ENCODE measurements at places on chromosomes 3 and 15. TPM values are rescaled to one million over a fixed set of nuclear protein-coding genes. Genes with fewer than 3 reads are reported as not detected.

GRCh38 chr3:188680189-188680588 is 491.6 kb upstream of the TPRG1 start:
- DNase-seq, result no peak

The CCR9 gene
- total RNA-seq, result not detected

The CHL1 gene
- not detected for total RNA-seq

The TMEM40 gene
- total RNA-seq, result not detected

DNA sequence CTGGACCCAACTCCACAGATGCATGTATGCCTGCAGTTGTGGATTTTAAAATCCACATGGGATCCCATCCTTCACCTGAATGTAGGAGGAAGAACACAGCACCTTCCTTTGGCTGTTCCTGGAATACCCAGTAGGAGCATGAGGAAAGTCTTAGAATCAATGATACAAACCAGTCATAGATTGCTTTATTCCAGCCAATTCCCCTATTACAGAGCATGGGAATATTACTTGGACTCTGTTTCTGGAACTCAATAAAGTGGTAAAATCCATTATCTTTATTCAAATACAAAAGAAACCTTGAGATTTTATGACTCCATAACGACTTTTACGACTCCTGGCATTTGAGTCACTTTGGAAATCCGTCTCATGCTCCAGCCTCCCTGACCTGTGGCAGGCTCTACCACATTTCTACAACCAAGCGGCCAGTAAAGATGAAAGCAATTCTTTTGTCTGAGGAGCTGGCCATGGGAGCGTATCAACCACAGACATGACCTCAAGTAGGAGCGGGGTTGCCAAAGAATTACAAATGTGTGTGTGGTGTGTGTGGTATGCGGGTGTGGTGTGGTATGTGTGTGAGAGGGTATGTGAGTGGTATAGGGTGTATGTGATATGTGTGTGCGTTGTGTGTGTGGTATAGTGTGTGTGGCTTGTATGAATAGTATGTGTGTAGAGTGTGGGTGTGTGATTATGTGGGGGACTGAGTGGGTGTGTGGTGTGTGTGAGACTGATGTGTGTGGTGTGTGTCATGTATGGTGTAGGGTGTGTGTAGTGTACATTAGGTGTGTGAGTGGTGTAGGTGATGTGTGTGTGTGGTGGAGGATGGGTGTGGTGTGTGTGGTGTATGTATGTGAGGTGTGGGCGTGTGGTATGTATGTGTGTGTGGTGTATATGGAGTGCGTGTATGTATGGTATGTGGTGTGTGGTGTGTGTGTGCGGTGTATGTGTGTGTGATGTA is 40.0 kb downstream of the ARRDC4 start:
- DNase-seq, result no peak

The HGD gene
- not detected for total RNA-seq

The NAA50 gene
- total RNA-seq, result 298 TPM

The GALNT15 gene
- total RNA-seq, result 18.8 TPM

GRCh38 chr3:71784201-71784913 is 591 bp downstream of the PROK2 start:
- no peak for DNase-seq

- no peak for DNase-seq
Observed at GRCh38 chr3:47872916-47873315, 70.0 kb downstream of the DHX30 start.

- no peak for DNase-seq
Observed at GRCh38 chr3:128128251-128128650, 4.6 kb upstream of the RUVBL1 start.

- DNase-seq, result no peak
Observed at GRCh38 chr15:60101416-60101815, 97.3 kb downstream of the FOXB1 start.

- DNase-seq, result no peak
Observed at GRCh38 chr3:72175296-72175858, 390.4 kb upstream of the PROK2 start.

- no peak for DNase-seq
Observed at GRCh38 chr3:4571690-4572334, 78.7 kb downstream of the ITPR1 start.

GRCh38 chr15:98805434-98806274 is 157.3 kb downstream of the IGF1R start:
- no peak for DNase-seq

The ERICH6 gene
- total RNA-seq, result not detected

DNA sequence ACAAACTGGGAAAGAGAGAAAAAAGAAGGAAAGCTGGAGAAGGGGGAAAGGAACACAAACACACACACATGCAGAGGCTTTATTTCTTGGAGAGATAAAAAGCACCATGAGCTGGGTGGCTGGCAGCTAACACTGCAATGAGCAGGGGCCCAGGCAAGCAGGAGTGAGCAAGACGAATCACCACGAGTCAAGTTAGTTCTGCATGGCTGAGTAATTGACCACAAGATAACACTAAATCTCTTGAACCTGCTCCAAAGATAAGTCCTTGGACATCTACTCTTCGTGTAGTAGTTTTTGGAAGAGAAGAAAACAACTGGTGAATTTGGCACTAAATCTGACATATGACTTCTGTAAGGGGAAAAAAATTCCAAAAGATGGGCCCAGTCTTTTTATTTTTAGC is 100.9 kb downstream of the MYO5A start:
- no peak for DNase-seq

DNA sequence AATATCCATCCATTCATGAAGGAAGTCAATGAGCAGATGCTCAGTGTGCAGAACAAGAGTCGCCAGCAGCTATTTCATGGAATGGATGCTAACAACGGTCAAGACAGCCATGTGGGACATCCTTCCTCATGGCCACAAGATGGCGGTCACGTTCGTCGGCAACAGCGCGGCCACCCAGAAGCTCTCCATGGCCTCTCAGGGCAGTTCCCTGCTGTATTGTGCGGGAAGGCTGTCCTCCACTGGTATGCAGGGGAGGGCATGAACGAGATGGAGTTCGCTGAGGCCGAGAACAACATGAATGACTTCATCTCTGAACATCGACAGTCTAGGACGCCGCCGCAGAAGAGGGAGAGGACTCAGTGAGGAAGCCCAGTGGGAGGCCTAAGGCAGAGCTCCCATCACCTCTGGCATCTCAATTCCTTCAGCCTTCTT is 208.3 kb downstream of the TJP1 start:
- DNase-seq, result no peak

DNA sequence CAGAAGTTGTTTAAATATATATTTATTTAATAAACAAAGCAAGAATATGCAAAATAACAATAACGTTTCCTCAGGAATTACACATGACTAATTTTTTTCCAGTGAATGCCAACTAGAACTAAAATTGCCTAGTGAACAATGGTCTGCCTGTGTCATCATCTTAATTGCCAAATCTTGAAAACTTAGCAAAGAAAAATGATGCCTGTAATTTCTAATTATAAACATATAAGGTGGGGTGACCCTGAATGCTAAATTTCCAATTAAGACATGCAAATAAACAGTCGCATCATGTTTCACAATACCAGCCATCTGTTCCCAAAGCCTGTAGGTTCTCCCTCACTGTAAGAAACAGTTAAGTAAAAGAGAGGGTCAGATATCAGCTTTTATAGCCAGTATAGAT is 67.6 kb upstream of the PLCL2 start:
- peak; percentile 5 for DNase-seq

DNA sequence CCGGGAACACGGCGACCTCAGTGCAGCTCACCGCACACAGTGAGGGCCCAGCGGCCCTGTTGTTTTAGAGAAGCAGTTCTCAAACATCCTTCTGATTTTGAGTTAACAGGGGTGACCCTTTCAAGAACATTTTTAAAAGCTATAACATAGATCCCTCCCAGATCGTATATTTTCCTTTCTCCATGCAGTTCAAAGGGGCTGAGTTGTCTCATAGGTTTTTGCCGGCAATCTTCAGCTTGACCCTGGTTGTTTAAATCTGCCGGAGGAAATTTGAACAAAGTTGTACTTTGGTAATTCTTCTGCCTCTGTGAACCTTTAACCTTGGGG is 14.3 kb downstream of the EEFSEC start:
- no peak for DNase-seq

DNA sequence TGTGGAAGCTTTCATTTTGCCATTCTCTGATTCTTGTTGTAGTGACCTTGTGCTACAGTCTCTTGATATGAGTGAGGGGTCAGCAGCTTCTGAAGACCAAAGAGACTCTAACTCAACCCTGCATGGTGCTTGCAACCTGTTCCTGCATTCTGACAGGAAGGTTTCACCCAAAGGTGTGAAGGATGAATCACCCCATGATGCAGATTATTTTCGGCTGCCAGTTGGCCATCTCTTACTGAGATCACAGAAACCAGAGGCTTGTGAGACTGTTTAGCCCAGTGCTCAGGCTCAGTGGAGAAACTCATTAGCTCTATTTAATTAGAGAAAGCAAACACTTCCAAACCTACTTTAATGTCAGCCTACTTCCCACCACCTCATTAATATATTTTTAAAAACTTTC is 29.2 kb upstream of the TPRG1 start:
- DNase-seq, result no peak

DNA sequence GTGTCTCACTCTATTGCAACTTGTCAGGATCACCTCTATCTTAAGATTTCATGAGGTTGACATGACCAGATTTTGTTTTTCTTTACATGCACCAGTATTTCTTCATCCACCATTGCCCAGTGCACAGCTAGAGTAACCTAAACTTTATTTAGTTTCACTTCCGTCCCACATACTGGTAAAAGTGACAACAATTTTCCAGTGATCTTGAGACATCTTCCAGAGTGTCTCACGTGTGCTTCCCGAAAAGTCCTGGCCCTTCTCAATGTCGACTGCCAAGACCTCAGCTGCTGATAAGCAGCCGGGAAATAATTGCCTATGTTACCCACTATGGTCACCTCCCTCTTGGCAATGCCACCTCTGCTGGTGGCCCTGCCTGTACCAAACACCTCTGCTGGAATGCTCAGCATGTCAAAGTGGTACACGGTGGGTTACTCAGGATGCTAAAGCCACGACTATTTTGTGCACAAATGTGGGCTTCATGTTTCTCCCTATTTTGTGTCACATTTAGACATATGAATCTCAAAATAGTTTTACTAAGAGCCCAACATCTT is 379.7 kb upstream of the TGFBR2 start:
- DNase-seq, result no peak

The CHRFAM7A gene
- total RNA-seq, result 3.8 TPM

GRCh38 chr3:4656626-4657328 is 163.6 kb downstream of the ITPR1 start:
- peak; percentile 8 for DNase-seq

- no peak for DNase-seq
Observed at GRCh38 chr3:129341331-129342141, 62.9 kb downstream of the HMCES start.

- DNase-seq, result no peak
Observed at GRCh38 chr15:90264671-90265070, 801 bp upstream of the NGRN start.

GRCh38 chr3:98038286-98038685 is 3.2 kb upstream of the GABRR3 start:
- DNase-seq, result no peak

DNA sequence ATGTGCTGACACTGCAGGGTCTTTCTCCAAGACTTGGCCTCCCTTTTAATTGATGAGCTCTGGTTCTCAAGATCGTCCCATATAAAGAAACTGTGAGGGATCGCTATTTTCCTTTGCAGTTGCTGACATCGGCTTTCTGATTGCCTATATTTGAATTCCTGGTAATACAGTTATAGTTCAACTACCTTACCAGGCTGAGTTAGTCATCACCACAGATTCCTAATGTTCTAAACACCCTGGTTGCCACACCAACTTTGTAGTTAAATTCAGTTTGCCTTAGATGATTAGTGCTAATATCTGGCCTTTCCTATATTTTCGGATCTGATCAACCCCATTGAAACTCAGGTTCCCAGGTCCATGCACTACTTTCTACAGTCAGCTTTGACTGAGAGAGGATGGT is 125.0 kb downstream of the GMNC start:
- no peak for DNase-seq

GRCh38 chr3:157355276-157355675 is 81.4 kb upstream of the PTX3 start:
- no peak for DNase-seq

DNA sequence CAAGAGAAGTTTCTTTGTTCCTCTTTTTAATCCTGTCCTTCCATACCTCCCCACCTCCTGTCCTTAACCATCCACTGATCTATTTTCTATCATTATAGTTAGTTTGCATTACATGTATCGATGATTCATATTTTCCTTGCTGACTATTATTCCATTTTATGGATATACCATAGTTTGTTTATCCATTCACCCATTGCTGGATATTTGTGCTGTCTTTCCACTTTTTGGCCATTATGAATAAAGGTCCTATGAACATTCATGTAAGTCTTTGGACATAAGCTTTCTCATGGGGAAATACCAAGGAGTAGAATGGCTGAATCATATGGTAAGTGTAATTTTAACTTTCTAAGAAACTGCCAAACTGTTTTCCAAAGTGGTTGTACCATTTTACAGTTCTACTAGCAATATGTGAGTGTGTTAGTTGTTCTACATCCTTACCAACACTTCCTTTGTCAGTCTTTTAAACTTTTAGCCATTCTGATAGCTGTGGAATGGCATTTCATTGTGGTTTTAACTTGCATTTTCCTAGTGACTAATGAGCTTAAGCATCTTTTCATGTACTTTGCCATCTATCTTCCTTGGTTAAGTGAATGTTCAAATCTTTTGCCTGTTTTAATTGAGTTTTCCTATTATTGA is 11.7 kb downstream of the ATP6V1A start:
- no peak for DNase-seq

- DNase-seq, result no peak
Observed at GRCh38 chr15:71003319-71003718, 110.7 kb downstream of the LRRC49 start.

DNA sequence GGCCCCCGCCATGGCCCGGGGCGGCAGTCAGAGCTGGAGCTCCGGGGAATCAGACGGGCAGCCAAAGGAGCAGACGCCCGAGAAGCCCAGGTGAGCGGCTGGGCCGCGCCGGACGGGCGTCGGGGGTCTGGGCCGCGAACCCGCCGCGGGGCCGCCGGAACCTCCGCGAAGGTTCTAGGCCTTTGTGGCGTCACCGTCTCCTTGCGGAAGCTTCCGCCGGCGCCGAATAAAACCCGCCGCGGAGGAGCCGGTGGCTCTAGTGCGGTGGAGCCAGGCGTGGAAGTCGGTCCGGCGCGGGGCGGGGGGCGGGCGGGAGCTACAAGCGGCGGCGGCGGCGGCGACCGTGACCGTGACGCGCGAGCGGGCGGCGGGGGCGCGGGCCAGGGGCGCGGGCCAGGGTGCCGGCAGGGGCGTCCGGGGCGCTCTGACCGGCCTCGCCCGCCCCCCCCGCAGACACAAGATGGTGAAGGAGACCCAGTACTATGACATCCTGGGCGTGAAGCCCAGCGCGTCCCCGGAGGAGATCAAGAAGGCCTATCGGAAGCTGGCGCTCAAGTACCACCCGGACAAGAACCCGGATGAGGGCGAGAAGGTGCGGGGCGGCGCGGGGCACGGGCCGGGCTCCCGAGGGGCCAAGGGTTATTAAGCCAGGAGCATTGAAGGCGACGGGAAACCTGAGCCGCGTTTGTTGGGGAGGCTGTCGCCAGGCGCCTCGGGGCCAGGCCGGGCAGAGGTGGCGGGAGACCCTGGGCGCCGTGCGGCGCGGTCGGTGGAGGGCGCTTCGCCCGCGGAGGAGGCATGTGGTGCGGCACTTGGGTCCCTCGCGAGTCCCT is at the start of gene DNAJA4:
TSS of gene DNAJA4 (plus strand) at position 259 of the 833 bp plus-strand sequence. CDS start at position 461, 202 bp downstream.
- DNase-seq, result no peak

All from pulmonary artery endothelial cell (primary cell).